Natural killer cell treated with Interleukin-12 subunit alpha and Interleukin-12 subunit beta and Interleukin-15 and Interleukin-18, amount 100 ng/mL, for 72 hours (primary cell): ENCODE measurements at places on chromosomes 16 and 17. TPM values are rescaled to one million over a fixed set of nuclear protein-coding genes. Genes with fewer than 3 reads are reported as not detected.

DNA sequence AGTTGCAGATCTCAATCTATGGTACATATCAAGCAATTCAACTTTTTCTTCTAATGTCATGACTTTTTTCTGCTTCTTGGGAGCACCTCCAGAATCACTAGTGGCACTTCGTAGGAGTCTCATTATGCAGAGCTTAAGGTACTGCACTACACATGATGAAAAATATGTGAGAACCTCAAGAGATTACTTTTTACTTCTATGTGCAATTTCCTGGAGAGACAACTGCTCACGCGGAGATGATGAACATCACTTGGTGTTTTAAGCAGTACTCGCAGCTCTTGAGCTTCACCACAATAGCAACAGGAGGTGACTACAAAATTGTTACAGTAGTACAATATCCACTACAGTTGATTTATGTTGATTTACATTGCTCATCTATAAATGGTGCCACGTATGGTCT, 79.7 kb downstream of the MRTFB start:
- no peak for DNase-seq

DNA sequence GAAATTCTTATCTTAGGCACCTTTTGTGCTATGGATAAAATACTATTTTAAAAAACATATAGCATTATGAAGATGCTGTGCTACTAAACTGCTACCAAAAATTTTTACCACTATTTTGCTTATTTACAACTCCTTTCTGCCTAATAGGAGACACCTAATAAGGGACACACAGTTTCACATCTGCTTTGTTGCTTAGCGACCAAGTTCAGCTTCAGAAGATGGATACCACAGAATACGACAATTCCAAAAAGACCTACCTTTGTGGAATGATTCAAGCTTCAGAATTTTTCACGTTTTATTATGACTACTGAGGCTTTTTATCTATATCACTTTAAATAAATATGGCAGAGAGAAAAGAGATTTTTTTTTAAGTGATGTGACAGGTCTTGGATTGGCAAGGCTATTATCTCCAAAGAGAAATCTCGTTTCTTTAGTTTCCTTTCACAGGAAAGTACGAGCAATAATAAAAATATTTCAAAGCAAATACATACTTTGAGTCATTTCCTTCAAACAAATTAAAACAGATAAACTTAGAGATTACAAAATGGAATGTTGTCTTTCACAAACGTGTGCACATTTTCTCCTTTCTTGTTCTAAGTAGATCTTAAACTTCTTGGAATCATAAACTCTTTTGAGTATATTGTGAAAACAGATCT, 35.4 kb downstream of the SPAG9 start:
- DNase-seq, result no peak

GRCh38 chr16:70421014-70421413, 17.9 kb downstream of the ST3GAL2 start:
- DNase-seq, result no peak

DNA sequence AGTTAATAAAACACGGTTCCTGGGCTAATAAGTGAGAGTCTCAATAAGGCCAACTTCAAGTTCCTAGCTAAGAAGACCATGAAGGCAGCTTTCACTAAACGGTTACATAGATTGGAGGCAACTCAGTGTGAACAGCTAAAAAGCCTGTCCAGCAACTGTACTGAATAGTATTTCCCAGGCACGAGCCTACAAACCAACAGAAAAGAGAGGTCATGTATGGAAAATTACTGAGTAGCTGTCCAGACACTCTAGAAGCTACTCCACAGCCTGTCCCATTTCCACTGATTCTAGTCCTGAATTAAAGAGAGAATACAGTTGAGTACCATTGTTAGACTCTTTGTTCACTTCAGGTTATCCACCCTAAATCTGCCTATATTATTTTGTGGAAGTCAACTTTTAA, 36.5 kb upstream of the C17orf78 start:
- no peak for DNase-seq

GRCh38 chr17:38970128-38970527, 2.9 kb upstream of the FBXO47 start:
- no peak for DNase-seq

GRCh38 chr17:57404073-57404472, 147.8 kb downstream of the MSI2 start:
- no peak for DNase-seq

DNA sequence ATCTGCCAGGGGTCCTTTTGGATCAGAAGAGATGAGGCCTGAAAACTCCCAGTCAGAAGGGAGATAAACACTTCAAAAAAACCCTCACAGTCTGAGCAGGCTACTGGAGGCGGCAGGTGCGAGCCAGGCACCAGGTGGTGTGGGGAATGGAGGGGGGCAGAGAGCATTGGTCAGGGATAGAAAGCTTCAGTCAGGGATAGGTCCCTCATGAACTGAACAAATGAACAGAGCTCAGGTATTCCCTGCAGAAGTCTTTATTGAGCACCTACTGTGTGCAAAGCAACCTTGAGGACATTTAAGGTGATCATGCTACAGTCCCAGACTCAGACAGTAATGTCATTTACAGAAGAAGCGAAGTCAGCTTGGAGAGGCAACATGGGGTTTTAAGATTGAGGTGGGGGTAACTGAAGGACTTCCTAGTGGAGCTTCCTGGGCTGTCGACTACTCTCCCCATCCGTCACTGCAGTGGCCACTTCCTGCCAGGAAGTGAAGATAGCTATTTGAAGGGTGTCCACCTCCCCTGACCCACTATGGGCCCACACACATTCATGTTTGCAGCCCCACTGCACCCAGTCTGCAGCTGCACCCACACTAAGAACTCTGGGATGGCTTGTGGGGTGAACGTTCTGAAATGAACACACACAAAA, 3.2 kb downstream of the KIFC3 start:
- no peak for DNase-seq

DNA sequence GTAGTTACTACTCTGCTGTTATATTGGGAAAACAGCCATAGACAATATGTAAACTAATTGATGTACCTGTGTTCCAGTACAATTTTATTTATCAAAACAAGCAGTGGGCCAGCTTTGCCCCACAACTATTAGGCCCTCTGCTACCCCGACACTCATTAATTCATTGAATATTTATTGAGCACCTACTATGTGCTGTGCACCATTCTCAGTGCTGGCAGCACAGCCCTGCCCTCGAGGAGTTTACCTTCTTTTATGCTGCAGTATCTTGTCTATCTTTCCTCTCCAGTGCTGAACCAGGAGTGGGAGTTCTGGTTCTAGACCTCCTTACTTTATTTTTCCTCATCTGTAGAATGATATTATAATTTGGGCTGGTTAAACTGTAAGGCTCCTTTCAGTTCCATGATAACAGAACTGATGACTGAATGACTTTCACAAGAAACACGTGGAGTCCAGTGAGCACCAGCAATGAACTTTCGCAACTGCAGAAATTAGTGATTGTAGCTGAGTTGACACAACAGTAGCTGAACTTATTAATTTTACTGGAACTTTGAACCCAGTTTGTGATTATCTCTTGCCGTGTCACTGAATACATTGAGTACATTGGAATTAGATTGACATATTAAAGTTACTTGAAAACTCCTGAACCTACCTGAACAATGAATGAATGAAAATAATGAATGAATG, 2.4 kb downstream of the GOSR2 start:
- no peak for DNase-seq

Gene RAB40C
- total RNA-seq, result 16.7 TPM

DNA sequence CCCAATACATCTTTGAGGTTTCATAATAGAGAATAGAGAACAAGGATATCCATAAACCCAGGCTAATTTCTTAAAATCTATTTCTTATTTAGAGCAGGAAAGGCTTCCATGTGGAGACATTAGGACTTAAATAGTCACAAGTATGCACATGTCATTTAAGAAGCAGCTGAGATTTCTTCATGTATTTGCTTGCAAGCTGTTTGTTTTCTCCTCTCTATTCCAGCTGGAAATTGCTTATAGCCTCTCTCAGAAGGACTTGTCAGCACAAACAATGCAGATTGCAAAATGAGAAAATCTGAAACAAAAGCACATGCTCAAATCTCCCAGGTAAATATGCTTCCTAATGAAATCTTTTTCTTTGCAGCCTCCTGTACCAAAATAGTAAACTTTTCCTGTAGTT, 1473.1 kb downstream of the CDH8 start:
- DNase-seq, result no peak

GRCh38 chr16:8572063-8572918, 18.0 kb downstream of the TMEM114 start:
- no peak for DNase-seq

GRCh38 chr17:65515959-65516948, 45.2 kb downstream of the AXIN2 start:
- no peak for DNase-seq

Gene TNFRSF12A
- total RNA-seq, result 6.4 TPM

GRCh38 chr17:72699545-72699944, 392.9 kb downstream of the SLC39A11 start:
- no peak for DNase-seq

GRCh38 chr16:49641250-49641649, 214.7 kb downstream of the ZNF423 start:
- DNase-seq, result no peak

DNA sequence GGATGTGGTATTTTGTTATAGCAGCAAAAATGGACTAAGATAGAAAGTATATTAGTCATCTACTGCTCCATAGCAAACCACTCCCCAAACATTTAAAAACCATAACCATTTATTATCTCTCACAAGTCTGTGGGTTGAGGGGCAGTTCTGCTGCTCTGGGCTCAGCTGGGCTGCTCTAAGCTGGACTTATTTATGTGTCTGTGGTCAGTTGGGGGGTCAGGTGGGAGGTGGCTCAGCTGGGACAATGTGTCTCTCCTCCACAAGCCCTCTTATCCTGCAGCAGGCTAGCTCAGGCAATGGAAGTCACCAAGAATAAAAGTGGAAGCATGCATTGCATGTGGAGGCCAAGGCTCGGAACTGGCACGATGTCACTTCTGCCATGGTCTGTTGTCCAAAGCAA, 226.1 kb upstream of the N4BP1 start:
- no peak for DNase-seq

- no peak for DNase-seq
Observed at GRCh38 chr16:87707097-87707496, 58.7 kb downstream of the KLHDC4 start.

DNA sequence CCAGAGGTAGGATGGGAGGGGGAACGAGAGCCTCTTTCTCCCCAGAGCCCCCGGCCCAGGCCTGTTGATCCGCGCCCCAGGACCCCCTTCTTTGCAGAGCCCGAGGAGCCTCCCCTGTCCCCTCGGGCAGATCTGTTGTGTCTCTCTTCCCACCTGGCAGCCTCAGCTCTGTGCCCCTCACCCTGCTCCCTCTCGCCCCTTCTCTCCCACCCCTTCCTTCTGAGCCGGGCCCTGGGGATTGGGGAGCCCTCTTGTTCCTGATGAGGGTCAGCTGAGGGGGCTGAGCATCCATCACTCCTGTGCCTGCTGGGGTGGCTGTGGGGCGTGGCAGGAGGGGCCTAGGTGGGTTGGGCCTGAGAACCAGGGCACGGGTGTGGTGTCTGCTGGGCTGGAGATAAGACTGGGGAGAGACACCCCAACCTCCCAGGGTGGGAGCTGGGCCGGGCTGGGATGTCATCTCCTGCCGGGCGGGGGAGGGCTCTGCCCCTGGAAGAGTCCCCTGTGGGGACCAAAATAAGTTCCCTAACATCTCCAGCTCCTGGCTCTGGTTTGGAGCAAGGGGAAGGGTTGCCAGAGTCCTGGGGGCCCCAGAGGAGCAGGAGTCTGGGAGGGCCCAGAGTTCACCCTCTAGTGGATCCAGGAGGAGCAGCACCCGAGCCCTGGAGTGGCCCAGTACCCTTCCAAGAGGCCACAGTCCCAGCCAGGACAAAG, 65.4 kb downstream of the MRC2 start:
- no peak for DNase-seq

Gene NLGN2
- total RNA-seq, result 2.3 TPM

- DNase-seq, result peak; percentile 84
Observed at GRCh38 chr17:63699638-63700527, at the start of gene LIMD2. TSS of gene LIMD2 (minus strand) at chr17:63700125. CDS start at chr17:63699298, 827 bp downstream.

DNA sequence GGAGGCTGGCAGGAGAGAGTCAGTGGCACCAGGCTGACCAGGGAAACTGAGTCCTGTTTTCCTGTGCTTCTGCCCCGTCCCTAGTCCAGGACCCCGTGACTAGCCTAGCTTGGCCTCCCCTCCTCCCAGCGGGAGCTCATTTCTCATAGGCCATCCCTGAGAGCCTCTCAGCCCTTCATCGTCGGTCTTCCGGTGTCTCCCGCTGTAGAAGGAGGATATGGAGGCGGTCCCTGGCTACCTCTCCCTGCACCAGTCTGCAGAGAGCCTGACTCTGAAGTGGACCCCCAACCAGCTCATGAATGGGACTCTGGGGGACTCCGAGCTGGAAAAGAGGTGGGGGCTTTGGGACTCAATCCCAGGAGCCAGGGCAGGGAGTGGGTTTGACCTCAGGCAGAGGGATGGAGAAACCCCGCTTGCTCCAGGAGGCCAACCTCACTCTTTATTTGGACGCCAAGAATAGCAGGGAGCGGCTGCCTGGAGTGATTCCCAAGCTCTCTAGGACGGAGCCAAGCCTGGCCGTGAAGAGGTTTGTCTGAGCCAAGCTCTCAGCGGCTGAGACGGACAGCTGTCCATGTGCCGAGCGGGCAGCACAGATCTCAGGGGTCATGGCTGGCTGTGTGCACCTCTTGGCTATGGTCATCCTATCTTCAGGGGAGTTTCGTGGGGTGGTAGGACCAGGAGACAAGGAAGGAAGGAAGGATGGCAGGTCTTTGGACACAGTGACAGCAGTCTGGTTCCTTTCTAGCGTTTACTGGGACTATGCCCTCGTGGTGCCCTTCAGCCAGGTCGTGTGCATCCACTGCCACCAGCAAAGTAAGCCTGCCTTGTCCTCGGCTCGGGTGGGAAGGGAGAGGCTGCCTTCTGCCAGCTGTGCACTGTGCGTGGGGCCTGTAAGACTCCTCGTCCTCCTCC, 26.8 kb downstream of the SGSM2 start:
- no peak for DNase-seq

DNA sequence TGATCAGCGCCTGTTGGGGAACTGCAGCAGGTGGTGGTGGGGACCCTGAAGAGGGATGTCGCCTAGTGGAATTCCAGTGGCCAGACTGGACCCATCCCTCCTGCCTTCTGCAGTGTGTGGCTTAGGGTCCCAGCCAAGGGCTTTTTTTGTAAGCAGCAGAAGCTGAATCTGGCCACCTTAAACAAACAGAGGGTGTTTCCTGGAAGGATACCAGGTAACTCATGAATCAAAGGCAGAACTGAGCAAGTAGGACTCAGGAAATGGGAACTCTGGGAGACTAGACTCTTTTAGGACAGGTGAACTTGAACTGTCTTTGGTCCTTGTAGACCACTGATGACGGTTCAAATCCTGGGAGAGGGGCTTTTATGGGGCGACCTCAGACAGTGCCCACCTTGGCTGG, 124.0 kb downstream of the ABCC6 start:
- DNase-seq, result no peak

DNA sequence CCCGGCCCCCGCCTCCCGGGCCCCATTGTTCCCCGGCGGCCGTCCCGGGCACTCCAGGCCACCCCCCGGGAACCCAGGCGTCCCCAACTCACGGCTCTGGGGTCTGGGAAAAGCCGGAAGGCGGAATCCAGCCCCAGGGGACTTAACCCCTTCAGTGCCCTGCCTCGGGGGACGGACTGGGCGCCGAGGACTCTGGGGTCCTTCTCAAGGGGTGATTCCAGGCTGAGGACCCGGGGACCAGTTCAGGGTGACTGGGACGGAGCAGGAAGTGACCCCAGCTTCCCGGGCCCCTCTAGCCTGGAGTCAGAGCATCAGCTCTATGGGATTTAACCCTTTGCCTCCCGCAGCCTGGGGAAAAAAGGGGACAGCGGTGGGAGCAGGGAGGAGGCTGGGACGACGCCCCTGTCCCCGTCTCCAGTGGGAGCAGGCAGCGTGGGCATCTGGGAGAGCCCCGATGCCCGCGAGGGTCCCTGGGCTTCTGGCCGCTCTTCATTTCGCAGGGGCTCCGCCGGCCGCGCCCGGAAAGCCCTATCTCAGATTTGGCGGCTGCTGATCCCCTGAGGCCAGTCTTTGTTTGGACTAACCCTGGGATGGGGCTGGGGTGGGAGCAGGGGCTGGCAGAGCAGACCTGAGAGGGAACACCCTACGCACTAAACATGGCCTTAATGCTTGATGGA, at the start of gene ZNF629:
Gene ZNF629 (minus strand): TSS at position 270 of the 677 bp plus-strand sequence. CDS start 2,723 bp downstream, outside the sequence.
- DNase-seq, result no peak
